ENCODE measurements at places on chromosomes 1 and 21.

DNA sequence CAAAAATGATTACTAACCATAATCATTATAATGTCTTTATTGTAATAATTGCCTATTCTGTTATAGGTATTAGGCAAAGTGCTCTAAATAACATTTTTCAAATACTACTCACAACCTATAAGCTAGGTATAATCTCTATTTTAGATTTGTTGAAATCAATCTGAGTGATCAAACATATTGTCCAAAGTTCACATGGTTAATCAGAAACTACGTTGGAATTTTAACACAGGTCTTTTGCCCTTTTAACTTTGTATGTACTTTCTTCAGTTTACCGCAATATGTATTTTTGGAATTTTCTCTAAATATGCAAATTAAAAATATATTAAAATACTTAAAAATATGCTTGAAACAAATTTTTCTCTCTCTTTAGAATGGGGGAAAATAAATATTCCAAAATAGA is 1563.2 kb downstream of the KCNT2 start:
- DNase-seq, result no peak

DNA sequence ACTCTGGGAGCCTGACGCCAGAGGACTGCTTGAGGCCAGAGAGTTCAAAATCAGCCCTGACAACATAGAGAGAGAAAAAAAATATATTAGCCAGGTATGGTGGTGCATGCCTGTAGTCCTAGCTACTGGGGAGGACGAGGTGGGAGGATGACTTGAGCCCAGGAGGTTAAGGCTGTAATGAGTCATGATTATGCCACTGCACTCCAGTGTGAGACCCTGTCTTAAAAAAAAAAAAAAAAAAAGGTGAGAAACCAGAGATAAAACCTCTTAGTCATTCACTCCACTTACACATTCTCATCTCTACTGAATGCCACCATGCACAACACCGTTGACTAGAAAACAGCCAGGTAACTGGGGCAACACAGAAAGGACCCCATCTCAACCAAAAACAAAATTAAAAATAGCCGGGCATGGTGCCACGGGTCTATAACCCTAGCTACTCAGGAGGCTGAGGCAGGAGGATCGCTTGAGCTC is 178.1 kb downstream of the SLC45A1 start:
- DNase-seq, result peak; percentile 75

DNA sequence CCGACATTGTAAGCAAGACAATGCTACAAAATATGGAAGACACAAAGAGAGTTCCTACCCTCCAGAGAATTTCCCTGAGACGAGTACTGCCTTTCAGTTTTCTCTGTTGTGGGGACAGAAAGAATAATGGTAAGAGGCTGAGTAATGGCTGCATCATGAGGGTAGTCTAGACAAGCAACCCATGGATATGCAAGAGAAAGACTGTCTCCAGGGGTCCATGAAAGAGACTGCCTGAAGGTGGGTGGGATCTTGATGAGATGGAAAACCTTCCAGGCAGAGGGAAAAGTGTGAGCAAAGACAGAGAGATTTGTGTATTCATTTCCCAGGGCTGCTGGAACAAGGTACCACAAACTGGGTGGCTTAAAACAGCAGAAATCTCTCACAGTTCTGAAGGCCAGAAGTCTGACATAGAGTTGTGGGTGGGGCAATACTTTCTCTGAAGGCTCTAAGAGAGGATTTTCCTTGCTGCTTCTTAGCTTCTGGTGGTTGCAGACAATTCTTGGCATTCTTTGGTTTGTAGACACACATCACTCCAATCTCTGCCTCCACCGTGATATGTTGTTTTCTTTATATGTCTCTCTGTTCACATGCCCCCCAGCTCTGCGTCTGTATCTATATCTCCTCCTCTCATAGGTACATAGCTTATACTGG is 41.4 kb downstream of the ANP32E start:
- no peak for DNase-seq

DNA sequence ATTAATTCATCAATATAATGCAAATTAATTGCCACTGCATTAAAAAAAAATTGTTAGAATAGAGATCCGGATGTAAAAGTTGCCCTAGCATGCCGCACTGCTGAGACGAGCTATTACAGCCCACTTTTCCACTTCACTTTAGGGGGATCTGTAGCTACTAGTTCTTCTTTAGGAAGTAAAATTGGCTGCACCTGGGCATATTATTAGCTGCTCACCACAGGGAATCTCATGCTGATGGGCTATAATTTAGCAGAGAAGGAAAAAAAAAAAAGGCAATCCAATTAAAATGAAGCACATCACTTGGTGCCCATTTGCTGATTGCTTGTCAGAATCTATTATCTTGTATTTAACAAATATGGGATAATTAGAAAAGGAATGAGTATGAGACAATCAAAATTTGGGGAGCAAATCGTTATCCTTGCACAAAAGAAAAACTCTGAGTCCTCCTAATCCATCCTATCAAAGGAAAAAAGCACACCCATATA is 233.4 kb downstream of the DSCAM start:
- DNase-seq, result no peak

GRCh38 chr1:219347376-219347775 is 173.7 kb downstream of the LYPLAL1 start:
- no peak for DNase-seq

DNA sequence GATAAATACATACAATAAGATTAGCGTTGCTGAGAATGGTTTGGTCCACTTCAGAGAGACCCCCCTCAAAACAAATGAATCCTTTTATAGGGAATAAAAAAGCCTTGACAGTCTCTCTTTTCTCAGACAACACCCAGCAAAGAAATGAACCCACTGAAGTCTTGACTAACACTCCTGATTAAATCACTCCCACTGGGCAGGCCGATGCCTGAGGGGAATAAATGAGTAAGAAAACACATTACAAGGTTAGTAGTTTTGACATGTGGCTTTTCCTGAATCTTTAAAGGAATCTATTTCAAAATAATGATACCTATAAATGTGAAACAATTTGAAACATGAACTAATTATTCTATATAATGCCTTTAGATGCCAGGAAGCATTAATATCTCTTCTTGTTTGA is 146.9 kb upstream of the POGK start:
- no peak for DNase-seq
